GM04503 (cell line): ENCODE measurements at places on chromosomes 2 and 18.

DNA sequence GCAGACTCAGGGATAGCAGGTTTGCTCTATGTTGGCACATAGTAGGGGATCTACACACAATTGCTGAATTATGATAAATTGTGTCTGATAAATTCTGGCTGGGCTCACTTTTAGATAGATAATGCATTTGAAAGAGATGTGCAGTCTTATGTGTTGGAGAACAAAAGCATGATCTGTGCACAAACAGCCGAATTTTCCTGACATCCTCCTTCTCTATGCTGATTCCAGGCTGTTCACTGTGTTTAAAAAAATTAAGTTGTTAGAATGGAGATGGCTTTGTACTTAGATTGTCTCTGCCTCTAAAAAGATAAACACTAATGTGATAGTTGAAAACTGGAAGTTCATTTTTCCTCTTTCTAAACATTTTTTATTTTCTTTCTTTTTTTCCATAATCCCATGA lies 2.1 kb downstream of the CERS6 start:
- DNase-seq, result no peak

DNA sequence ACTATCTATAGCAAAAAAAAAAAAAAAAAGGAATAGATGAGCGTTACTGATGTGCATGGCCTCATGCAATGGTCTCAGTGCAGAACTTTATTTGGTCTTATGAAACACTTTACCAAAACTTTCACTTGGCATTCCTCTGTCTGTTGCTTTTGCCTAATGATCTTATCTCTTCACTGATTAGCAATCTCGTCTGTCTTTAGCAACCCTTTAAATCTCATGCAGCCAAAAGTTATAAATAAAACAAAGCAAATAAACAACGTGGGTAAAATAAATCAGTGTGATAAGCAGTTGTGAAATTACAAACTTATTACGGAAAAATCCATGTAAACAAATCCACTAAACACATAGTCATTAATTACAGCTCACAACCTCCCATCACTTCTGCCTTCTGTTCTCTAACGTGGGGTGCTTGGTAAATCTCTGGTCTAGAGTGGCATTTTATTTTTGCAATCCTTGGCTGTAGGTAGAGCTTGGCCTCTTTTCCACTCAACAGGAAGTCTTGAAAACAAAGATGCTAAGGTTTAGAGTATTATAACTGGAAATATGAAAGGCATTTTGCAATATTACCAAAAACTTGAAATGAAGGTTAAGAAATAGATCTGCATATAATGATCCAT lies 288.0 kb downstream of the AFF3 start:
- DNase-seq, result no peak

GRCh38 chr2:69380072-69380917 lies 6.7 kb downstream of the GFPT1 start:
- DNase-seq, result no peak

DNA sequence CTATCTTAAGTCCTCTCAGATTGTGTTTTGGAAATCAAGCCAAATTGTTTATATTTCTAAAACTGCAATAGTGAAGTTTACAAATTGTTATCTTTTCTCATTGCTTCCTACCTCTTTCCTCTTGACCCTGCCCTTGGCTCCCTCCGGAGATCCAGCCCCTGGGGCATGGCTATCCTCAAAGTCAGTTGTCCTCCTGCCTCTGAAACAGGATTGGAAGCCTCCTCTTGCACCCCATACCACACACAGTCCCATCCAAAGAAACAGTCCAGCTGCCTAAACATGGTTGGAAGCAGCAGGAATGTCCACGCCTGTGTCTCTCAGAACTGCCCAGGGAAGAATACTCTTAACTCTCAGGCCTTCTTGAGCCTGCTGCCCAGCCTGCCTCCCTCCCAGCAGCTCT lies 30.1 kb upstream of the COL6A3 start:
- DNase-seq, result no peak

- DNase-seq, result no peak
These were observed 1.5 kb downstream of the KLF7 start for GRCh38 chr2:207164006-207164831.

DNA sequence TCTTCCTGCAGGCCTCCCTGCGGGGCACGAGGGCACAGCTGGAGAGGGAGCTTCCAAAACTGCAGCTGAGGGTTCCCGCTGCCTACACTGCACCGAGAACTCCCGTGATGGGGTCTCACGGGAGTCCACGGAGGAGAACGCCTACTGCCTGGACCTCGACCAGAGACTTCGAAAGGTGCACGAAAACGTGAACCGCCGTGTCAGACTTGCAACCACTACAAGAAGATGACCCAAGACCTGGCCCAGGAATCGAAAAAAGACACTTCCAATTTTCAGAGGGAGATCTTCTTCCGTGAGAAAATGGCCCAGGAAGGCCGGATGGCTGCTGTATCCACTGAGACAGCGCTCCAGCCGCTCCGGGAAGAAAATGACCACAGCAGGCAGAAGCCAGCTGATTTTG lies 52.9 kb upstream of the TXNDC2 start:
- DNase-seq, result no peak

DNA sequence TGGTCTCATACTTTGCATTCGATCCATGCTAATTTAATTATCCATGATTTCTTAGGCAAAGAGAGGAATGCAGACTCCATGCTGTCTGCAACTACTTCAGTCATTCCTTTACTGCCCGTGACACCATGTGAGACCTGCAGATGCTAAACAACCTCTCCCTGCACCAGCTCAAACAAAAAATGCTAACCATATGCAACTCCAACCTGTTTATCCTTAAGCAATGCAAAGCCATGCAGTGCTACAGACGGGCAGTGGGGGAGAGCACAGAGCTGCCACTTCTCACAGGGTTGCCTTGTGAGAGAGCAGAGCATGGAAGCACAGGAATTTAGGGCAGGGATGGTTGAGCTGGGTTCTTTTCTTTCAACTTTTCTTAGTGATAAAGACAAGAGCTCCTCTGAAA lies 74.9 kb upstream of the KLHL14 start:
- DNase-seq, result no peak
